ENCODE measurements at places on chromosomes 6 and 20.
A peak's percentile ranks its signal among the peaks of the same experiment; 100 is the strongest.

GRCh38 chr20:38828514-38829295 lies 23.2 kb downstream of the PPP1R16B start:
- no peak for DNase-seq

- DNase-seq: no peak
Measured at GRCh38 chr20:8627340-8628004, 441.4 kb upstream of the PLCB4 start.

- DNase-seq: peak; percentile 51
Measured at GRCh38 chr6:33123732-33124524, 48.1 kb downstream of the HLA-DPB1 start.

- no peak for DNase-seq
Measured at GRCh38 chr6:160330619-160331018, 17.6 kb upstream of the SLC22A3 start.

GRCh38 chr6:143596866-143597265 lies 80.9 kb upstream of the PHACTR2 start:
- DNase-seq: no peak

- no peak for DNase-seq
Measured at GRCh38 chr6:55445648-55446204, 118.5 kb downstream of the GFRAL start.

DNA sequence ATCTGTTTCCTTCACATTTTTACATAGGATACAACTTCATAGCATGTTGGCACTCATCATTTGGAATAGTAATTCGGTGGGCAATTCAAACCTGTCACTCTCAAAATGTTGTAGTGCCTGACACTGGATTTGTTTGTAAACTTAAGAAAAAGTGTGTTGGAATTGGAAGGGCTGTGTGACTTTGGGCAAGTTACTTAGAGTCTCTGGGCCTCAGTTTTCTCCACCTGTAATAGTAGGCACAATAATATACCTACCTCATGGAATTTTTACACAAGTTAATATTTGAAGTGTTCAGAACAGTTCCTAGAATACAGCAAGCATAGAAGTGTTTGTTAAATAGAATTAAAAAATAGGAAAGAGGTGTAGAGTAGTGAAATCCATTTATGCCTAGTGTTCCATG lies 15.0 kb upstream of the BCAS1 start:
- no peak for DNase-seq

DNA sequence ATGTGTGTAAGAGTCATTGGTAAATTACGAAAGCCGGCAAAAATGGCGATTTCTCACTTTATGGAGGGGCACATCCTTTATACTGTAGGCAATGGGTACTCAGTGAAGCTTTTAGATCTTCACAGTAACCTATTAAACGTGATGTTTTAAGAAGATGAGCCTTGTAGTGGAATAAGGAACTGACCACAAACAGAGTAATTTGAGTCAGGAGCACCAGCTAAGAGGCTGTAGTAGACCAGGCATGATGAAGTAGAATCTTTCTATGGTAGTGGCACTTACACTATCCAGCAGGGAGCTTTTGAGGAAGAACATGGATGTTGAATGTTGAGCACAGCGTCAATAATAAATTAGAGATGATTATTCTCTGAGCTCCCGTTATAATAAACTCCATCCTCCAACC lies 65.9 kb downstream of the HIVEP2 start:
- DNase-seq: no peak

Measured in activated CD4-positive, alpha-beta T cell treated with anti-CD3 and anti-CD28 coated beads for 36 hours (primary cell).